Activated CD4-positive, alpha-beta T cell treated with anti-CD3 and anti-CD28 coated beads, Interleukin-2, amount 50 U/mL, for 48 hours (primary cell): ENCODE measurements at places on chromosomes 1 and 21.

DNA sequence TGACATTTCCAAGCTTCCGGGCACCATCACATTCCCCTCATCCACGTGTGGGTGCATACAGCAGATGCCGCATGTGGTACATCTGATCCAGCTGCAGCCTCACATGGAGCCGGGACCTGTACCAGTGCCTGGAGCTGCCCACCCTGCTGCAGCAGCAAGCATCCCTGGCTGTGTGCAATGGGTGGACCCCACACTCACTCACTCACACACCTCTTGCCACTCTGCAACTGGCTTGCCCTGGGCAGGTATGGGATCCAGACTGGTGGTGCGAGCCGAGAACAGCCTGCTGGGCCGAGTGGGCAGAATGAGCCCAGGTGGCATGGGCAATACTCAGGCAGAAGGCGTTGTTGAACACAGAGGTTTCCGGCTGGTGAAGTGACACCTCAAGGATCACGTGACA, 75.0 kb downstream of the DPYD start:
- DNase-seq, result no peak

- DNase-seq, result no peak
Measured at GRCh38 chr1:116495535-116495934, 75.3 kb downstream of the CD58 start.

DNA sequence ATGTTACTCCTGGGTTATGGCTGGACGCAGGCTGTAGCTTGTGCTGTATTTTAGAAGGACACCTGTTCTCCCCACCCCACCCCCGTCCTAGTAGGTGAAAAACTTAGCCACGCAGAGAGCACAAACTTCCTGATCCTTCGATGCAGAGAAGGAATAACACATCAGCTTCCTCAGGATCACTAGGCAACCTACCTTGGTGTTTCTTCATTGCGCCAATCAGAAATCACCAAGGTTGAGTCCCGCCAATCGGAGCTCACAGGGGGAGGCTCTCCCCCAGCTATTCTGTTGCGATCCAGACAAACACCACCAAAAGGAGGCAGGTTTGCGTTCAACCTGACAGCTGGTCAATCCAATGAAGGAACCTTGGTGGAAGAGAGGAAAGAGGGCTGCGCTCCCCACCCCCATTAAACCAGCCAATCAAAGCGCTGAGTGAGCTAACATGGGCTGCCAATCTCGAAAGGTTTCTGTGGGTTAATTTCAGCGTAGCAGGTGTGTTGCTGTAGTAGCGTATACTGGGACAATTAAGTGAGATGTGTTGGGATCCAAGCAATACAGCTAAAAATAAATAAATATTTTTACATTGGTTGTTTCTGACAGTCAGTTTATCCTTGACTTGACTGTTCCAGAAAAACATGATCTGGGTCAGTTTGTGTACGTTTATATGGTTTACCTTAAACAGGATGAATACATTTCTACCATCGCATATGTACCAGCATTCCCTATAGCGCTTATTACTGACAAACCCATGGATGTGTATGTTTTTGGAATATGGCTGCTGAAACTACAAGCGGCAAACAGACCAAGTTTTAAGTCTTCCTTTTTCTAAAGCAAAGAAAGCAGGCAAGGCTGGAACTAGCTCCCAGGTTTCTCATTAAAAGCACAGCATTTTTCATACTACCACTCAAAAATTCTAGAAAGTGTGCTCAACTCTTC, at the start of gene GOLPH3L:
Gene GOLPH3L, minus strand, starts transcription at position 160 of the 933 bp plus-strand sequence. CDS start 2,316 bp downstream, outside the sequence.
- peak; percentile 87 for DNase-seq

- DNase-seq, result no peak
Measured at GRCh38 chr1:119351997-119352396, 16.6 kb upstream of the HAO2 start.

DNA sequence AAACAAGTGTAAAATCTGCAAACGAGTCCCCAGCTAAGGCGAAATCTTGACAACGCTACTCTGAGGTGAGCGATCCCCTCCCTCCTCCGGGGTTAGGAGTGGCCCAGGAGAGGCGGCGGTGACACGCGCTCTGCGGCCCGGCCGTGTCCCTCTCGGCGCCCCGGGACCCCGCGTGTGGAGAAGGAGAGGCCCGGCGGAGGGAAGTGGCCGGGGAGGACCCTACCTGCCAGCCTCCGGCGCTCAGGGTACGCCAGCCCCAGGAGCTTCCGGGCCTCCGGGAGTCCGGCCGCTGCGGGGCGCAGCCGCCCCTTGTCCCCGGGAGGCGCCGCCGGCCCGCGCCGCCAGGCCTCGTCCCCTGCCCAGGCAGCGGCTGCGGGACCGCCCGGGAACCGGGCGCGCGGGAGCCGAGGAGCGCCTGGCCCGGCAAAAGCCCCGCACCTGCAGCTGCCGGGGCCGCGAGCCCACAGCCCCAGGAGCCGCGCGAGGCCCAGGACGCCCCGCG, 543 bp downstream of the ABCB10 start:
- DNase-seq, result peak; percentile 50

- no peak for DNase-seq
Measured at GRCh38 chr1:198734323-198735008, 95.6 kb downstream of the PTPRC start.

DNA sequence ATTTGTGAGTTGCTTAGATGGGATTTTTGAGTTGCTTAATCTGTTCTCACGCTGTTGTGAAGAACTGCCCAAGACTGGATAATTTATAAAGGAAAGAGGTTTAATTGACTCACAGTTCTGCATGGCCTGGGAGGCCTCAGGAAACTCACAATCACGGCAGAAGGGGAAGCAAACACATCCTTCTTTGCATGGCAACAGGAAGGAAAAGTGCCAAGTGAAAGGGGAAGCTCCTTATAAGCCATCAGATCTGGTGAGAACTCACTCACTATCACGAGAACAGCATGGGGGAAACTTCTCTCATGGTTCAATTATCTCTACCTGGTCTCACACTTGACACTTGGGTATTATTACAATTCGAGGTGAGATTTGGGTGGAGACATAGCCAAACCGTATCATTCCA, 10.3 kb downstream of the CLIC6 start:
- DNase-seq, result no peak

- DNase-seq, result no peak
Measured at GRCh38 chr1:178749581-178750166, 24.6 kb downstream of the RALGPS2 start.

GRCh38 chr1:18109058-18109755, 1.6 kb downstream of the IGSF21 start:
- DNase-seq, result no peak

GRCh38 chr1:150311762-150312161, 9.6 kb upstream of the PRPF3 start:
- DNase-seq, result no peak

DNA sequence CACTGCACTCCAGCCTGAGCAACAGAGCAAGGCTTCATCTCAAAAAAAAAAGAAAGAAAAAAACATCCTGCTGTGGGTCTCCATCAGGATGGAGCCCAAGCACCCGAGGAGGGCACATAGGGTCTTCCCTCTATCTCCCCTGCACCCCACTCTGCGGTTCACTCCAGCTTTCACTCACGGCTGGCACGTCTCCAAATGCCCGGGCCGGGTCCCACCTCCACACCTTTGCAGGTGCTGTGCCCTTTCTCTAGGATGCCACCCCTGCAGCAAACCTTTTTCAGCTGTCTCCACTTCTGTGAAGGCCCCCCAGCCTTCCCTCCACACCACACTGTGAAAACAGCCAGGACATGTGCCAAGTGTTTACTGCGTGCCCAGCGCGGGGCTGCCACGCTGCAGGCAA, 22.4 kb upstream of the DDOST start:
- DNase-seq, result no peak

DNA sequence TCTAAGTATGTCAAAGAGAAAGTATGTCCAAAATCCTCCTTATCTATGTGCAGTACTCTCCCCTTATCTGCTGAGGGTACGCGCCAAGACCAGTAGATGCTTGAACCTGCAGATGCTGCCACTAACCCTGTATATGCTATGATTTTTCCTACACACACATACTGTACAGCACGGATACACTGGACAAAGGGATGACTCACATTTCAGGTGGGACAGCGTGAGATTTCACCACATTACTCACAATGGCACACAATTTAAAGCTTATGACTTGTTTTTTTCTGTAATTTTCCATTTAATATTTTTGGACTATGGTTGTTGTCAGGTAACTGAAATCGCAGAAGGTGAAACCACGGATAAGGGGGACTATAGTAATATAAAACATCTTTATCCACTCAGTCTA, 4.1 kb downstream of the ORC1 start:
- DNase-seq, result no peak
